ENCODE measurements at places on chromosomes 4 and X. TPM values are rescaled to one million over a fixed set of nuclear protein-coding genes. Genes with fewer than 3 reads are reported as not detected.

Gene CTPS2
- total RNA-seq, result 35.5 TPM

Gene HSD17B10
- total RNA-seq, result 78.9 TPM

Gene GRIA2
- total RNA-seq, result not detected

Gene NMU
- total RNA-seq, result 47.5 TPM

Gene DDIT4L
- 7.0 TPM for total RNA-seq

Gene MEPE
- not detected for total RNA-seq

Gene BMX
- total RNA-seq, result not detected

Gene DLG3
- 54.2 TPM for total RNA-seq

DNA sequence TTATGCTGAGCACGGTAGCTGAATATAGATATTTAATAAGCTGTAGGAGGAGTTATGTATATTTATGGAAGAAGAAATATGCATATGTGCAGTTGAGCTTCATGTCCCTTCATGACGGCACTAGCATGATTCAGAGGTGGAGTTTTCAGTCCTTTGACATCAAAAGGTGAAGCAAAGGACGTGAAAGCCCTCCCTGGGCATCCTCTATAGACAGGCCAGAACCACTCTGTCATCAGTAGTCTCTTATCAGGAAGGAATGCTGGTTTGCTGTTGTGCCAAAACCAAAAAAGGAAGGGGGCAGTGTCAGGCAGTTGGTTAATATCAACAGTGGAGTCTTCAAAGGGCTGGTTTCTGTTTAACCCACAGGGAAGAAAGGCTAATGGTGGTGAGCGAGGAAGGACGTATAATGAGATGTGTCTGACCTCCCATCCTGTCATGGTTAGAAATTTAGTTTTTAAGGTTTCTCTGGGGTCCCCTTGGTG lies 23.5 kb upstream of the IL2 start:
- DNase-seq, result no peak

DNA sequence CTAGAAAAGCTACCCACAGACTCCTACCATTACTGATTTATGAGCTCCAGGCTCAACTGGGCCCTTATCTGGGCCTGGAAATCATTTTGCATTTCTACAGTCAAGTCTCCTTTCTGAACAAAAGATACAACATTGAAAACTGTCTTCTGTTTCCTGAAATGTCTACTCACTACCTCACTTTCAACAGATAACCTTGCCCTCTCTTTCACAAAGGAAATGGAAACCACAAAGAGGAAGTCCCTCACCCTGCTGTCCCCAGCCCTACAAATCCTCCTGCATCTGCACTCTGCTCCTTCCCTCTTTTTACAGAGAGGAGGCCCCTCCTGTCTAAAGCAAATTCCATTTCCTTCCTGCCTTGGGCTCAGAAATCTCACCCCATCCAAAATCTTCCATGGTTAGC lies 24.8 kb upstream of the CYBB start:
- no peak for DNase-seq

DNA sequence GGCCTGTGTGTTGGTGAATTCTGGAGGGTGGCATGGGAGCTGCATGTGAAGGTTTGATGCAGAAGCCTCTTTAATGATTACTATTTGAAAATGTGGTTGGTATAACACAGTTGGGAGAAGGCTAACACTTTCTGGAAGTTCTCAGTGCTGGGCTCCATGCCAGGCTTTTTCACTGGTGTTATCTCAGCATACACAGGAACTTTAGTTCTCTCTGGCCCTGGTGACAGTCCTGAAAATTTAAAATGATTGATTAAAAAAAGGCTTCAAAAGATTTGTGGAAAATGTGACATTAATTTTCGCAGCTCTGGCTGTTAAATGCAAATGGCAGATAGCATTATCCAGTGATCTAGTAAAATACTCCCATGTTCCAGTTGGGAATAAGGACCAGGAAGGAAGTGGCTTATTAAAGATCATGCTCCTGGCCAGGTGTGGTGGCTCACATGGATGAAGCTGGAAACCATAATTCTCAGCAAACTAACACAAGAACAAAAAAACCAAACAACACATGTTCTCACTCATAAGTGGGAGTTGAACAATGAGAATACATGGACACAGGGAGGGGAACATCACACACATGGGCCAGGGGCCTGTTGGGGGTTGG lies 36.6 kb downstream of the DIPK2B start:
- DNase-seq, result no peak

GRCh38 chr4:35942092-35942491 lies 302.2 kb downstream of the ARAP2 start:
- DNase-seq, result no peak

DNA sequence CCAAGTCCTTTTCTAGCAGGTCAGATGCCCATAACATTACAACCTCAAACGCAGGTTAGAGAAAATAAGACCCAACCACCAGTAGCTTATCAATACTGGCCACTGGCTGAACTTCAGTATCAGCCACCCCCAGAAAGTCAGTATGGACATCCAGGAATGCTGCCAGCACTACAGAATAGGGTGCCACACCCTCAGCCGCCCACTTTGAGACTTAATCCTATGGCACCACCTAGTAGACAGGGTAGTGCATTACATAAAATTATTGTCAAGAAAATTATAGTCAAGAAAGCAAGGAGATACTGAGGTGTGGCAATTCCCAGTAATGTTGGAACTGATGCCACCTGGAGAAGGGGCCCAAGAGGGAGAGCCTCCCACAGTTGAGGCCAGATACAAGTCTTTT lies 19.9 kb upstream of the TRIM61 start:
- peak; percentile 15 for DNase-seq

DNA sequence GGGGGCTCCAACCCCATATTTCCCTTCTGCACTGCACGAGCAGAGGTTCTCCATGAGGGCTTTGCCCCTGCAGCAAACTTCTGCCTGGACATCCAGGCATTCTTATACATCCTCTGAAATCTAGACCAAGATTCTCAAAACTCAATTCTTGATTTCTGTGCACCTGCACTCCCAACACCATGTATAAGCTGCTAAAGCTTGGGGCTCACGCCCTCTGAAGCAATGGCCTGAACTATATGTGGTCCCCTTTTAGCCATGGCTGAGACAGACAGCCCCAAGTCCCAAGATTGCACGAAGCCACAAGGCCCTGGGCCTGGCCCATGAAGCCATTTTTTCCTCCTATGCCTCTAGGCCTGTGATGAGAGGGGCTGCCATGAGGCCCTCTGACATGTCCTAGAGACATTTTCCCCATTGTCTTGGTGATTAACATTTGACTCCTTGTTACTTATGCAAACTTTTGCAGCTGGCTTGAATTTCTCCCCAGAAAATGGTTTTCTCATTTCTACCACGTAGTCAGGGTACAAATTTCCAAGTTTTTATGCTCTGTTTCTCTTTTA lies 468.0 kb upstream of the SLIT2 start:
- DNase-seq, result no peak

GRCh38 chr4:86558797-86559196 lies 35.3 kb upstream of the PTPN13 start:
- no peak for DNase-seq

GRCh38 chrX:131907488-131908314 lies 115.4 kb upstream of the STK26 start:
- DNase-seq, result no peak

- no peak for DNase-seq
These were observed 77.5 kb upstream of the CLCN4 start for GRCh38 chrX:10079231-10079630.

DNA sequence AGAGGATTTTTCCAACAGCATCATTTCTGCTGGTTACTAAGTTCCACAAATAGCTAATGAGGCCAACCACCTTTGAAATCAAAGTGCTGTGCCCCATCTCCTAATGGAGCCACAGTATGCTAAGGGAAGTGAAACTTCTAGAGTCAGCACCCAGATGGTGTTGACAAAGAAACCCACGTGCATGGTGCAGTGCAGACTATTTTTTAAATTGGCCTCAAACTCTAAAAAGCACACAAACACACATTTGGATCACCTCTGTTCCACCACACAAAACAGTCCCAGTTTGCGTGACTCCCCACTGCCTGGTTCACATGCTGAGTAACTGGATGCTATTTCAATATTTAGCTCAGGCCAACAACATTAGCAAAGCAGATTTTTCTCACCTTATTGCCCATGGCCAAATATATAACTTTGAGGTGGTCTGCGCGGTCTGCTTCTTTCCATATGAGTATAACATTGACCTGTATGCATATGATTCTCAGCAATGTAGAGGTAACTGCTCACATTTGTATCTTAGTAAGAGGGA lies 69.9 kb downstream of the AMELX start:
- DNase-seq, result no peak

DNA sequence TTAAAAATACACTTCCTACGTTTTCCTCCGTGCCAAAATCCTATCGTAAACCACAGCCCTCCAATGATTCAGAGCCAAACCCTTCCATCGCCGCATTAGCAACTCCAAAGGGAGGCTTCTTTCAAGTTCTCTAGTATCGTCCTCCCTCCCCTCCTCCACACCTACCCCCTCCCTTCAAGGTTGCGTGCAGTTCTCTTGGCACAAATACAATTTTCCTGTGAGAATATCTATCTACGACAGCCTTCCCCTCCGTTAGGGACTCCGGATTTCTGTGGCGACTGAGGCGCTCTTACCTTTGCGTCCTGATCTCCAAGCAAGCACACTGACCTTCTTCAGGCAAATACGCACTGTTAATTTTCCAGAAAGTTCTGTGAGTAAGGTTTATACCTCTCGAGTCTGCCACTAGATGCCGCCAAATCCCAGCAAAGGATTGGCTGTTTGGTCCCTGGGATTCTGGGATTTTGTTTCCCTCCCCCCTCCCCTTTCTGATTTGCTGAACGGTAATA lies 1.2 kb upstream of the MORF4L2 start:
- peak; percentile 88 for DNase-seq

DNA sequence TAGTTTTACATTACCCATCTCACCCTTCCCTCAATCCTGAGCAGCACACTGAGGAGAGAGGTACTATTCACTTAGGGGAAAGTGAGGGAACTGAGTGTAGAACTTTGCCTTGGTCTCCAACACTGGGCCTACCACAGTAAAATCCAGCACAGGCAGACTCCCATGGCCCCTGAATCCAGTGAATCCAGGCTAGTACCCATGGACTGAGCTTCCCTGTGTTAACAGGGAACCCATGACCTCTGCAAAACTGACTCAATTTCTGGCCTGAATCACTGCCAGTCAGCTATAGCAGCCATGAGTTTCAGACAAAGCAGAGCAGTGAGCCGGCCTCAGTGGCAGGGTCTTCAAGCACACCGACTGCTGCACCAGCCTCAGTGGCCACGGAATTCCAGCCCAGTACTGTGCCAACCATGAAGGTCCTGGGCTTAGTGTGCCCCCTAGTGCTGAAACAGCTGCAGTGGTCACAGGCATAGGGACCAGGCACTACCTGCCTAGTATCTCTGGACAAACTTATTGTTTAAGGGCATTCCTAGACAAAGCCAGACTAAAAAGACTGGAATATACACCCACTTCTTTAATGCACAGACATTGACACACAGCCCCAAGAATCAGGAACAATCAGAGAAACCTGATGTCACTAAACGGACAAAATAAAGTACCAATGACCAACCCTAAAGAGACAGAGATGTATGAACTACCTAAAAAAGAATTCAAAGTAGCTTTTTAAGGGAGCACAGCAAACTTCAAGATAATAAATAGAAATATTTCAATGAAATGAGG lies 127.4 kb upstream of the RPL34 start:
- DNase-seq, result peak; percentile 82

GRCh38 chrX:13397878-13398818 lies 78.3 kb upstream of the ATXN3L start:
- DNase-seq, result peak; percentile 2
